ENCODE measurements at places on chromosomes 2 and 18.

GRCh38 chr18:68843473-68844089 is 45.7 kb downstream of the CCDC102B start:
- H3K4me3 ChIP-seq: no peak overlapping the region
- peaks cover 2% of the 10 kb centered on the region for H3K27me3 ChIP-seq
- no peak overlapping the region for H3K27ac ChIP-seq

GRCh38 chr2:212024040-212024439 is 514.6 kb downstream of the ERBB4 start:
- H3K4me1 ChIP-seq: no peaks in the 10 kb centered on the region
- no peaks in the 10 kb centered on the region for H3K36me3 ChIP-seq
- H3K27ac ChIP-seq: no peak overlapping the region
- H3K4me3 ChIP-seq: no peak overlapping the region
- DNase-seq: no peak
- H3K27me3 ChIP-seq: no peaks in the 10 kb centered on the region

- no peak overlapping the region for H3K4me3 ChIP-seq
- no peaks in the 10 kb centered on the region for H3K27me3 ChIP-seq
- H3K27ac ChIP-seq: no peak overlapping the region
- no peaks in the 10 kb centered on the region for H3K36me3 ChIP-seq
- DNase-seq: no peak
These were observed 736.6 kb upstream of the HS6ST1 start for GRCh38 chr2:129055242-129055641.

- H3K27ac ChIP-seq: no peak overlapping the region
- no peaks in the 10 kb centered on the region for H3K36me3 ChIP-seq
- H3K4me3 ChIP-seq: no peak overlapping the region
- peaks cover 16% of the 10 kb centered on the region for H3K27me3 ChIP-seq
These were observed 37.2 kb upstream of the BIN1 start for GRCh38 chr2:127143841-127144782.

GRCh38 chr2:72036595-72036994 is 111.1 kb downstream of the CYP26B1 start:
- H3K36me3 ChIP-seq: no peaks in the 10 kb centered on the region
- no peak for DNase-seq
- no peak overlapping the region for H3K4me3 ChIP-seq

DNA sequence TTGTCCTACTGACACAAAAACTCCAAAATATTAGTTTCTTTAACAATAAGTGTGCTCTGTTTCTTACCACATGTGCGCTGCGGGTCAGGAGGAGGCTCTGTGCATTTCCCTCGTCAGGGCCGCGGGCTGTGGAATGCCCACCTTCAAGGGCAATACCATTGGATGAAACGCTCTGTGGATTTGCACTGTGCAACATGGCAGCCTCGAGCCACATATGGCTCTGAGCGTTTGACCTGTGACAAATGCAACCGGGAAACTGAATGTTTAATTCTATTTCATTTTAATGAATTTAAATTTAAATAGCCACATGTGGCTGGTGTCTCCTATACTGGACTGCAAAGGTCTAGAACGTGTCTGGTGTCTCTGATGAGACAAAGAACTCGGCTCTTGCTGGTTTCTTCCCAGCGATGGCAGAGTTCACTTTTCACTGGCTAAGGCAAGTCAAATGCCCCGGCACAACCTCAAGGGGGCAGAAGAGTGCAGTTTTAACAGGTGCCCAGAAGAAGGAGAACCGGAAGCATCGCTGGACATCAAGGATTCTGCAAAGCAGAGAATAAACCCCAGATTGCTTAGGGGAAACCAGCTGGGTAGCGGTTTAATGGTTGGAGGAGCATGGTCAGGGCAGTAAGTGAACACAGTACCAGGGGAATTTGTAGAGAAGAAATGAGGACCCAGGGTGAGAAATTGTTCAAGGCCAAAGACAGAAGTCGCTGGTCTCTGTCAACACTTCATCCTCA is 37.0 kb upstream of the TMEM18 start:
- no peaks in the 10 kb centered on the region for H3K36me3 ChIP-seq
- no peak overlapping the region for H3K27ac ChIP-seq
- peaks cover 22% of the 10 kb centered on the region for H3K27me3 ChIP-seq
- H3K4me3 ChIP-seq: no peak overlapping the region

- H3K27ac ChIP-seq: no peak overlapping the region
- H3K27me3 ChIP-seq: no peaks in the 10 kb centered on the region
- no peaks in the 10 kb centered on the region for H3K4me1 ChIP-seq
- H3K4me3 ChIP-seq: no peak overlapping the region
These were observed 868.8 kb downstream of the EPHA4 start for GRCh38 chr2:220703279-220703678.

GRCh38 chr2:217756375-217757107 is 246.3 kb downstream of the TNS1 start:
- H3K4me3 ChIP-seq: no peak overlapping the region
- H3K27me3 ChIP-seq: no peaks in the 10 kb centered on the region
- peaks cover 24% of the 10 kb centered on the region for H3K4me1 ChIP-seq
- peak; percentile 63 for DNase-seq

DNA sequence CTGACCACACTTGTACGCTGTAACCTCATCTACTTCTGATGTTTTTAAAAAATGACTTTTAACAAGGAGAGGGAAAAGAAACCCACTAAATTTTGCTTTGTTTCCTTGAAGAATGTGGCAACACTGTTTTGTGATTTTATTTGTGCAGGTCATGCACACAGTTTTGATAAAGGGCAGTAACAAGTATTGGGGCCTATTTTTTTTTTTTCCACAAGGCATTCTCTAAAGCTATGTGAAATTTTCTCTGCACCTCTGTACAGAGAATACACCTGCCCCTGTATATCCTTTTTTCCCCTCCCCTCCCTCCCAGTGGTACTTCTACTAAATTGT is 2.1 kb downstream of the RHOB start:
- no peak overlapping the region for H3K27ac ChIP-seq
- H3K4me1 ChIP-seq: peaks cover 7% of the 10 kb centered on the region
- peaks cover 52% of the 10 kb centered on the region for H3K27me3 ChIP-seq
- H3K36me3 ChIP-seq: no peaks in the 10 kb centered on the region

DNA sequence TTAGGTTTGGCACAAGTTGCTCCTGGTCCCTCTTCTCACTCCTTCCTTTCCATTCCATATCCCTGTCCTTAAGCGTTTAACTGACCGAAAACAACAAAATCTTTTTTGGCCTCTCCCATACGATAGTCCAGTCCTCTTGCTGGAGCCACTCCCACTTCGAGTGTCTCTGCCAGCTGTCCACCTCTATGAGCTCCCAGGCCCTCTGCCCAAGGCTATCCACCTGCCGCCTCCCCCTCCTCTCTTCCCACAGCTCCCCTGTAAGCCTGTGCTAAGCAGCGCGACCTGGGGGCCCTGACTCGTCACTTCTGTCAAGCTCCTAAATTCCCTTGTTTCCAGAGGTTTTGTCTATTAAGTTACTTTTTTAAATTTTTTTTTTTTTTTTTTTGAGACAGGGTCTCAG is 47.0 kb upstream of the FOSL2 start:
- H3K4me1 ChIP-seq: peaks cover 31% of the 10 kb centered on the region
- no peak overlapping the region for H3K4me3 ChIP-seq
- peaks cover 3% of the 10 kb centered on the region for H3K36me3 ChIP-seq
- no peak for DNase-seq
- H3K27me3 ChIP-seq: no peaks in the 10 kb centered on the region

- H3K4me1 ChIP-seq: no peaks in the 10 kb centered on the region
- H3K36me3 ChIP-seq: no peaks in the 10 kb centered on the region
- peaks cover 41% of the 10 kb centered on the region for H3K27me3 ChIP-seq
- DNase-seq: peak; percentile 60
These were observed 1.8 kb upstream of the ALK start for GRCh38 chr2:29923110-29923721.

- no peaks in the 10 kb centered on the region for H3K36me3 ChIP-seq
- no peak overlapping the region for H3K27ac ChIP-seq
- H3K4me3 ChIP-seq: no peak overlapping the region
- no peak for DNase-seq
- no peaks in the 10 kb centered on the region for H3K4me1 ChIP-seq
- H3K27me3 ChIP-seq: no peaks in the 10 kb centered on the region
These were observed 45.4 kb downstream of the ST8SIA5 start for GRCh38 chr18:46711444-46711863.

DNA sequence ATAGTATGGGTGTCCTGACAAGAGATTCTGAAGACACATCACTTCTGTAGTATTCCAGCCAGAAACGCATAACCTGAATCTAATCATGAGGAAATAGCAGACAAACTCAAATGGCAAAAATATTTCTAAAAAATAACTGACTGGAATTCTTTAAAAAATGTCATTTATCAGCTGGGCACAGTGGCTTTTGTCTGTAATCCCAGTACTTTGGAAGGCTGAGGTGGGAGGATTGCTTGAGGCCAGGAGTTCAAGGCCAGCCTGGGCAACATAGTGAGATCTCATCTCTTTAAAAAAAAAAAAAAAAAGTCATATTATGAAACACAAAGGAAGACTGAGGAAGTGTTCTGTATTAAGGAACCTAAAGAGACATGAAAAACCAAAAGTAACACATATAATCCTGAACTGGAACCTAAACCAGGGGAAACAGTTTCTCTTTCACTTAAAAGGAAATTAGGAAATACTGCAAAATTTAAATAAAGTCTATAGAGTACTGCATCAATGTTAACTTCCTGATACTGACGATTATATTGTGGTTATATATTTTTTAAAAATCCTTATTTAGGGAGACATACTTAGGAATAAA is 29.9 kb downstream of the SESTD1 start:
- no peak overlapping the region for H3K27ac ChIP-seq
- no peaks in the 10 kb centered on the region for H3K27me3 ChIP-seq
- H3K4me1 ChIP-seq: peaks cover 33% of the 10 kb centered on the region
- H3K4me3 ChIP-seq: no peak overlapping the region

GRCh38 chr18:9526458-9526857 is 51.1 kb downstream of the RALBP1 start:
- peaks cover 53% of the 10 kb centered on the region for H3K36me3 ChIP-seq
- no peak overlapping the region for H3K4me3 ChIP-seq
- H3K27me3 ChIP-seq: no peaks in the 10 kb centered on the region
- H3K4me1 ChIP-seq: peaks cover 8% of the 10 kb centered on the region
- no peak overlapping the region for H3K27ac ChIP-seq

DNA sequence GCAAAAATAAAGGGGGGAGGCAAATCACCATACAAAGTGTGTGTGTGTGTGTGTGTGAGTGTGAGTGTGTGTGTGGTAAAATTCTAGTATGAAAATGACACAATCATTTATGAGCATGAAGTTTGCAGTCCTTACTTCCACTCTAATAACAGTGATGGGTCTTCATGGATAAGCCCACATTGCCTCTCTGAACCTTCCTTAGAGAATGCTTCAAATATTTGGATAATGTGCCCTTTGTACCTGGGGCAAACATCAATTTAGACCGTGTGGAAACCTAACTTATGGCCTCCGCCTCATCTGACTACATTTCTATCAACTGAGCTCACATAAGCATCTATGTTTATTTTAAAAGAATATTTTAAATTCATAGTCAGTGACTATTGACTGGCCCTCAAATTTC is 3.7 kb downstream of the SCN9A start:
- no peak overlapping the region for H3K4me3 ChIP-seq
- peaks cover 29% of the 10 kb centered on the region for H3K27me3 ChIP-seq

GRCh38 chr2:6657855-6658254 is 207.9 kb downstream of the CMPK2 start:
- no peak for DNase-seq
- no peaks in the 10 kb centered on the region for H3K36me3 ChIP-seq
- H3K4me3 ChIP-seq: no peak overlapping the region
- no peaks in the 10 kb centered on the region for H3K27me3 ChIP-seq
- H3K4me1 ChIP-seq: no peaks in the 10 kb centered on the region

DNA sequence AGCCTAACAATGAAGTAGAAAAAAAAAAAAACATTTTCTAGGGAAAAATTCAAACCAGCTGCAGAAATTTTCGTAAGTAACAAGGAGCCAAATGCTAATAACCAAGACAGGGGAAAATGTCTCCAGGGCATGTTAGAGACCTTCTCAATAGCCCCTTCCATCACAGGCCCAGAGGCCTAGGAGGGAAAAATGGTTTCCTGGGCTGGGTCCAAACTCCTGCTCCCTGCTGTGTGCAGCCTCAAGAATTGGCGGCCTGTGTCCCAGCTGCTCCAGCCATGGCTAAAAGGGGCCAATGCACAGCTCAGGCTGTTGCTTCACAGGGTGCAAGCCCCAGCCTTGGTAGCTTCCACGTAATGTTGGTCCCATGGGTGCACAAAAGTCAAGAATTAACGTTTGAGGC is 266.2 kb downstream of the ZEB2 start:
- no peak overlapping the region for H3K27ac ChIP-seq
- H3K27me3 ChIP-seq: no peaks in the 10 kb centered on the region
- peaks cover 25% of the 10 kb centered on the region for H3K36me3 ChIP-seq
- no peak overlapping the region for H3K4me3 ChIP-seq
- no peak for DNase-seq

DNA sequence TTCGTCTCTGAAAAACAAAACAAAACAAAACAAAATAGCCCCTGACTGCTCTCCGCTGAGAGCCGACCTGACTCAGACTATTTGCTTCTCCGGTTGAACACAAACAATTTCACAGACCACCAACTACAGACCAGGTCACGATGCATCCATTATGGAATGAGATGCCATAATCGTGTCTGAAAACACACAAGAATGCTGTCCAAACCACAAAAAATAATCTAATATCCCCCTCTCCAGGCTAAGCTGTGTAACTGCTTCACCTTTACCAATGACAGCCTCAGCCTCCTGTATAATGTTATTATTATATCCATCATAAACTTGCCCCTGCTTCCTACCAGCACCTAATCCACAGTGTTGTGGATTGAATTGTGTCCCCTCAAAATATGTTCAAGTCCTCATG is 114.7 kb downstream of the DNAH6 start:
- H3K4me3 ChIP-seq: no peak overlapping the region
- peak; percentile 11 for DNase-seq
- peaks cover 29% of the 10 kb centered on the region for H3K4me1 ChIP-seq
- no peaks in the 10 kb centered on the region for H3K36me3 ChIP-seq
- peaks cover 2% of the 10 kb centered on the region for H3K27me3 ChIP-seq

DNA sequence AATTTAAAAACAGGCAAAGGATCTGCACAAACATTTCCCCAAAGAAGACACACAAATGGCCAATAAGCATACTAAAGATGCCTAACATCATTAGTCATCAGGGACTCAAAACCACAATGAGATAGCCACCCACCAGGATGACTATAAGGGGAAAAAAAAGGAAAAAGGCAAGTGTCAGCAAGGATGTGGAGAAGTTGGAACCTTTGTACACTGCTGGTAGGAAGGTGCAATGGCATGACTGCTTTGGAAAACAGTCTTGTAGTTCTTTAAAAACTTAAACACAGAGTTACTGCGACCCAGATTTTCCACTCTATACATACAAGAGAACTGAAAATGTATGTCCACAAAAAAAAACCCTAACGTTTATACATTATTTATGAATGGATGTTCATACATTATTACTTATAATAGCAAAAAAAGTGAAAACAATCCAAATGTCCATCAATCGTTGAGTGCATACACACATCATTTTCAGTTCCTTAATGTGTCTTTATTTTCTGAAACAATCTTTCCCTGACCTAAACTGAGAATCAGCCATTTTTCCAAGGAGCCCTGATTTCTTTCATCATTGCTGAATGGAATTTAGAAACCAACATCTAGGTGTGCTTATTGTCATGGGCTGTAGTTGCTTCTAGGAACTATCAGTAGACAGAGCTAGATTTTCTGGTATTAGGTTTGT is 64.7 kb upstream of the TLK1 start:
- H3K4me3 ChIP-seq: no peak overlapping the region
- peaks cover 1% of the 10 kb centered on the region for H3K27me3 ChIP-seq

- H3K4me1 ChIP-seq: peaks cover 17% of the 10 kb centered on the region
- H3K36me3 ChIP-seq: peaks cover 6% of the 10 kb centered on the region
- H3K27ac ChIP-seq: peak within 1 kb of the TSS; percentile 56
- DNase-seq: no peak
These were observed at the start of gene ADCYAP1 for GRCh38 chr18:904218-905090. ADCYAP1 (plus strand) TSS chr18:904871; CDS start chr18:905387, 516 bp downstream.
